Endothelial cell (in vitro differentiated cells): ENCODE measurements at places on chromosomes 12 and 14. TPM values are rescaled to one million over a fixed set of nuclear protein-coding genes. Genes with fewer than 3 reads are reported as not detected.

GRCh38 chr12:100382338-100382737, 25.5 kb downstream of the SLC17A8 start:
- no peak overlapping the region for H3K4me3 ChIP-seq
- H3K36me3 ChIP-seq = no peaks in the 10 kb centered on the region

DNA sequence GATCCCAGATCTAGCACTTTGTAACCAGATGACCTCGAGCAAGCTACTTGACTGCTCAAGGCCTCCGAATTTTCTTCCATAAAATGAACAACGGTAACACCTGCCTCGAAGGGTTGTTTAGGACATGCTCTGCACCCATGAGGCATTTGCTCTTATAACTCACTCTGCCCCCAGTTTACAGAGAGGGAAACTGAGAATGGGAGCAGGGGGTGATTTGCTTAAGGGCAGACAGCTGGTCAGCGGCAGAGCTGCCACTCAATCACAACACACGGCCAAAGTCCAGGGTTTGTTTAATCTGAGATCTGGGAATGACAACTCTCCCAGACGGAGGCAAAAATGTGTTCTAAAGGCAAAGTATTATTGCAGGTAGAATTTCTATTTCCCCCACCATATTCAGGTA, 156.3 kb downstream of the RIMBP2 start:
- no peak for DNase-seq
- H3K27ac ChIP-seq = no peak overlapping the region
- H3K27me3 ChIP-seq = peaks cover 3% of the 10 kb centered on the region
- H3K36me3 ChIP-seq = peaks cover 6% of the 10 kb centered on the region
- H3K4me3 ChIP-seq = no peak overlapping the region

DNA sequence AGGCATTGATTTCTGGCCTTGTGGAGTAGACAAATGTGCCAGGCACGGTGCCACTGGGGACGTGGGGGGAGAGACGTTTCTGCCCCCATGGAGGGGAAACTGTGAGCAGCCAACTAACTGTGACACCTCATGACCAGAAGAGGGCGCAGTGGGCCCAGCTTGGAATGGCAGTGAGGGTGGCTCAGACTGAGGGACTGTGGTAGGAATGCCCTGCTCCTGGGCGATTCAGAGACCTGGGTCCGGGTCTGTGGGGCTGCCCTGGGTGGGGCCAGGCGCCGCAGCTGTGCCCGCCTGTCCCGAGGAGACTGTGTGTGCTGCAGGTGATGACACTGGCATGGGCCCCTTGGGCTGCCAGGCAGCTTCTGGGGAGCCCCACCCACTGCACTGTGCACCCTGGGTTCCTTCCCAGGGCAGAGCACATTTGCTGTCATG, 60.6 kb downstream of the SLC25A47 start:
- no peak overlapping the region for H3K27ac ChIP-seq
- H3K4me1 ChIP-seq = peaks cover 18% of the 10 kb centered on the region
- peaks cover 2% of the 10 kb centered on the region for H3K27me3 ChIP-seq

- no peaks in the 10 kb centered on the region for H3K36me3 ChIP-seq
- no peak for DNase-seq
- H3K27me3 ChIP-seq = no peaks in the 10 kb centered on the region
These were observed 160.4 kb upstream of the NOS1 start for GRCh38 chr12:117521867-117522266.

Gene KRT2
- not detected for total RNA-seq
